Naive thymus-derived CD4-positive, alpha-beta T cell (primary cell): ENCODE measurements at places on chromosomes 6 and 20.

DNA sequence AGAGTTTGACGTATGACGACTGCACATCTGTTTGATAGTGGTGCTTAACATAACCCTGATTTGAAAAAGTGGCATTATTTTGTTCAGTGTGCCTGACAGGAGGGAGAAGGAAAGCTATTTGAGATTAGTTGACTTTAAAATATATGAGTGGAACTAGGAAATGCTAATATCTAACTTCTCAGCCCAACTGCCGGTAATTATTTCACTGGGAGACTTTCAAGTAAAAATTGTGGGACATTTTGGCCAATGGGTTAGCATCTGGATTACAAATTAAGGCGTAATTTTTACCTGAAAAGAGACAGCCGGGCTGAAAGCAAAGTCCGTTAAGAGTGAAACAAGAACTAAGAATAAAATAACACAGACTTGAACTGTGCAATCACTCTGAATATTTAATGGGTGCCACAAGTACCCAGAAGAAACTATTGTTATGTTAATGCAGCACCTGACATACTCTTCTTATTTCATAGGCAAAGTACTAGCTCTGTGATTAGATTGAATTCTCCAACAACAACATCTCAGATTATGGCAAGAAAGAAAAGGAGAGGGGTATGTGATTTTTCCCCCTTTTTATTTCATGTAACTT is 2.0 kb downstream of the HEY2 start:
- no peak for DNase-seq
- peaks cover 19% of the 10 kb centered on the region for H3K27me3 ChIP-seq
- H3K36me3 ChIP-seq, result no peaks in the 10 kb centered on the region
- peaks cover 23% of the 10 kb centered on the region for H3K4me1 ChIP-seq

GRCh38 chr20:58146746-58147140 is 81.7 kb downstream of the ANKRD60 start:
- DNase-seq, result no peak
- H3K36me3 ChIP-seq, result no peaks in the 10 kb centered on the region

DNA sequence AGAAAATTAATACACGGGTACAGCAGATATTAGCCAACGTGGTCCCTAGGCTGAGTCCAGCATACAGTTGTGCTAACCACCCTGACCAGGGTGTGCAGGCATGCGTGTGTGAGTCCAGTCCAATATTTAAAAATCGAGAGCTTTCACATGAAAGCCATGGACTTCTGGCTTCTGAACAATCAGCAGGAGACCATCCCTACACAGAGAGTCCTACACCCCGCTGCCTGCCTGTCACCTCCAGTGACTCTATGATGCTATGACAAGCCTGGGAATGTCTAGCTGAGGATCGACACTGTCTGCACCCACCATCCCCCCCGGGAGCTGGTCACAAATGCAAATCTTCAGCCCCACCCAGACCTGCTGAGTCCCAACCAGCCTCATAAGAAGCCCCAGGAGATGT is 7.9 kb downstream of the ACSS1 start:
- no peak for DNase-seq
- no peak overlapping the region for H3K27ac ChIP-seq
- no peaks in the 10 kb centered on the region for H3K27me3 ChIP-seq
- H3K4me1 ChIP-seq, result peaks cover 20% of the 10 kb centered on the region
- H3K36me3 ChIP-seq, result no peaks in the 10 kb centered on the region

GRCh38 chr6:46653439-46654195 is 842 bp downstream of the SLC25A27 start:
- no peak for DNase-seq
- no peaks in the 10 kb centered on the region for H3K27me3 ChIP-seq
- peaks cover 9% of the 10 kb centered on the region for H3K4me1 ChIP-seq
- H3K4me3 ChIP-seq, result peak overlapping the region; percentile 75
- H3K36me3 ChIP-seq, result no peaks in the 10 kb centered on the region
- no peak overlapping the region for H3K27ac ChIP-seq

DNA sequence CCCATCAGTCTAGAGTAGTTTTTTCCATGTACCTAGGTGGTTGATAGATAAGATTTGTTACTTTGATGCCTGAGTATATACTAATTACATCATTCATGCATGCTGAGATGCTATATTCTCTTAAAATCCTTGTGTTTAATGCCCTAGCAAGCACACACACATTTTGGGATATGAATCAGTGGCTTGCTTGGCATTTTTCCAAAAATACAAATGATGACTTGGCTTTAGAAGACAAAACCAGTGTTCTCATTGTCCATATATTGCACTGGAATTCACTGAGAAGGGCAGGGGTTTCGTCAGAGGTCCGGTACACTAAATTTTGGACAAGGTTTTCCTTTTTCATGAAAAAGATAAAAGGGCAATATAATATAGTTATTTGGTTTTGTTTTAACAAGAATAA is 24.9 kb downstream of the GTPBP2 start:
- DNase-seq, result no peak
- H3K27me3 ChIP-seq, result no peaks in the 10 kb centered on the region
- H3K27ac ChIP-seq, result no peak overlapping the region

- H3K4me1 ChIP-seq, result no peaks in the 10 kb centered on the region
- H3K27ac ChIP-seq, result no peak overlapping the region
- H3K4me3 ChIP-seq, result no peak overlapping the region
- H3K36me3 ChIP-seq, result no peaks in the 10 kb centered on the region
- H3K27me3 ChIP-seq, result no peaks in the 10 kb centered on the region
Observed at GRCh38 chr6:150382171-150382570, 13.4 kb downstream of the IYD start.

DNA sequence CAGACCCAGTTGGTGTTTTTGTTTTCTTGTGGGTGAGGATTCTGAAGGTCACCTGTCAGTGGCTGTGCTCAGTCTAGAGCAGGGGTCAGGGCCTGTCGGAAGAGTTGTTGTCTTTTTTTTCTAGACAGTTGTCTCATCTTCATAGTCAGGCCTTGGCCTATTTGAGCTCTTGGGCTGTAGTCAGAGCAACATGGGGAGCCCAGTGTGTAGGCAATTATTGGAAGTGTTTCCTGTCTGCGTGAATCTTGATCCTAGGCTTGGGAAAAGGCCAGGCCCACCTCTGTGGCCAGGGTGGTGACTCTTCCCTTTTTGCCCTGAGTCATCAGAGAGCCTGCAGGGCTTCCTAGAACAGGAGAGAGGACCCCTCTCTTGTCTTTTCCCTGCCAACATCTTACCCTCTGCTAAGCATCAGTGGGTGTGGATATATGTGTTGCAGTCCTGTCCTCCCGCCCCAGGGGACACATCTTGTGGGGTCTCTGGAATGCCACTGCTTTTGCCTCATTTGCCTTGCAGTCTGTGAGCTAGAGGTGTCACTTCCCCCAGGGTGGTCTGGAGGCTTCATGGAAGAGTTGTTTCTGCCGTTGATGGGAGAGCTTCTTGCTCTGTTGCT is 11.4 kb downstream of the TJAP1 start:
- H3K27me3 ChIP-seq, result no peaks in the 10 kb centered on the region
- no peak for DNase-seq
- H3K4me3 ChIP-seq, result no peak overlapping the region
- no peaks in the 10 kb centered on the region for H3K4me1 ChIP-seq
- H3K27ac ChIP-seq, result no peak overlapping the region

DNA sequence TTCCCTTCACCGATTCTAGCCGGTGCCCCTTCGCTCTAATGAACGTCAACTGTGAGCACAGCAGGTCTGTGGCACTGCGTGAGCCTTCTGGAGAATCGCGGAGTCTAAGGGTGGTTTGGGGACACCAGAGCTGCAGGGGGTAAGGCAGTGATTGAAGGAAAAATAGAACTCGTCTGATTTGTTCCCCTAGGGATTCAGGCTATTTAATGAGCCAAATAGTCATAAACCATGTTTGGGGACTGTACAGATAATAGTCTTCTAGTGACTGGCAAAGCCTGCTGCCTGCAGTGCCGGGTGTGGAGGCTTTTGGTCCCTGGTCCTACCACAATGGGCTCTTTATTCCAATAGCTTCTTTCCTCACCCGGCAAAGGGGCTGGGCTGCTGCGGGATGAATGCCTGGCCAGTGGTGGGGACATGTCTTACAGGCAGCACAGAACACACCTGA is 11.1 kb upstream of the NTSR1 start:
- H3K36me3 ChIP-seq, result no peaks in the 10 kb centered on the region
- H3K4me1 ChIP-seq, result no peaks in the 10 kb centered on the region
- H3K4me3 ChIP-seq, result no peak overlapping the region

GRCh38 chr20:31418307-31418706 is 12.3 kb upstream of the DEFB121 start:
- no peaks in the 10 kb centered on the region for H3K36me3 ChIP-seq
- DNase-seq, result no peak
- H3K4me1 ChIP-seq, result no peaks in the 10 kb centered on the region
- no peak overlapping the region for H3K27ac ChIP-seq
- H3K27me3 ChIP-seq, result no peaks in the 10 kb centered on the region

DNA sequence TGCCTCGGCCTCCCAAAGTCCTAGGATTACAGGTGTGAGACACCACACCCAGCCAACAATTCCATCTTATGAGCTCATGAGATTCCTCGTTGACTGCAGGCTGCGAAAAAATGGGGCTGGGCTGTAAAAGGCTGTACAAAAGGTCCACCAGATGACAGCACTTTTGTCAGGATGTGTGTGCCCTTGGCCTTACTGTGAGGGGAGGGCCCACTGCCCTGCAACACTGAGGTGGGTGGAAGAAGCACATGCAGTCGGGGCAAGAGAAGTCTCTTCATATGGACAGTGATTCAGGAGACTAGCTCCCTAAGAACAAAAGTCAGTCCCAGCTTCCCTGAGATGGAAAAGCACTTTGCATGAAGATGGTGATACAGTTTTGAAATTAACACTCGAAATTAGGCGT is 50.5 kb downstream of the KCTD20 start:
- no peak for DNase-seq
- H3K4me1 ChIP-seq, result no peaks in the 10 kb centered on the region
- H3K4me3 ChIP-seq, result no peak overlapping the region
- peak overlapping the region; percentile 51 for H3K27ac ChIP-seq
- peaks cover 29% of the 10 kb centered on the region for H3K36me3 ChIP-seq
- H3K27me3 ChIP-seq, result no peaks in the 10 kb centered on the region

GRCh38 chr20:14830899-14831298 is 493.5 kb upstream of the FLRT3 start:
- no peaks in the 10 kb centered on the region for H3K4me1 ChIP-seq
- no peak overlapping the region for H3K27ac ChIP-seq
- no peak overlapping the region for H3K4me3 ChIP-seq
- no peaks in the 10 kb centered on the region for H3K27me3 ChIP-seq
- no peak for DNase-seq

GRCh38 chr6:56685102-56685733 is 42.5 kb upstream of the DST start:
- H3K27ac ChIP-seq, result no peak overlapping the region
- H3K36me3 ChIP-seq, result no peaks in the 10 kb centered on the region
- no peaks in the 10 kb centered on the region for H3K27me3 ChIP-seq

- H3K27ac ChIP-seq, result no peak overlapping the region
- no peaks in the 10 kb centered on the region for H3K4me1 ChIP-seq
- H3K4me3 ChIP-seq, result no peak overlapping the region
- DNase-seq, result no peak
Observed at GRCh38 chr6:44494011-44494501, 106.5 kb downstream of the CDC5L start.

GRCh38 chr6:131523988-131524673 is 48.9 kb upstream of the ARG1 start:
- H3K27ac ChIP-seq, result no peak overlapping the region
- no peaks in the 10 kb centered on the region for H3K4me1 ChIP-seq
- H3K4me3 ChIP-seq, result no peak overlapping the region
- H3K27me3 ChIP-seq, result no peaks in the 10 kb centered on the region

DNA sequence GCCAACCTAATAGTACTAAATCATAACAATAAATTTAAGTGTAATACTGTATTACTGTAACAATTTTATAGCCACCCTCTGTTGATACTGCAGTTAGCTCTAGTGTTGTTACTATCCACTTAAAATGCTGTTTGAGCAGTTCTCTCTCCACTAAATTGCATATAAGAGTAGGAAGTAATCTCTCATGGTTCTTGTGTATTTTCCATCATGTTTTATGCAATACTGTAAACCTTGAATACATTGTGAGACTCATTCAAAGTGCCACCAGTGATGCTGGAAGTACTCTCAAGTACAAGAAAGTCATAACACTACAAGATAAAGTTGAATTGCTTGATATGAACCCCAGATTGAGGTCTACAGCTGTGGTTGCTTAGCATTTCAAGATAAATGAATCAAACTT is 65.5 kb downstream of the WASF1 start:
- no peak for DNase-seq
- H3K4me1 ChIP-seq, result no peaks in the 10 kb centered on the region
- no peaks in the 10 kb centered on the region for H3K27me3 ChIP-seq
- H3K27ac ChIP-seq, result no peak overlapping the region
- H3K36me3 ChIP-seq, result no peaks in the 10 kb centered on the region
- H3K4me3 ChIP-seq, result no peak overlapping the region

- no peak overlapping the region for H3K27ac ChIP-seq
- H3K4me1 ChIP-seq, result no peaks in the 10 kb centered on the region
- H3K4me3 ChIP-seq, result no peak overlapping the region
Observed at GRCh38 chr6:140398076-140398475, 1023.6 kb upstream of the CITED2 start.

- no peaks in the 10 kb centered on the region for H3K27me3 ChIP-seq
- no peak overlapping the region for H3K4me3 ChIP-seq
- H3K4me1 ChIP-seq, result no peaks in the 10 kb centered on the region
- no peak for DNase-seq
Observed at GRCh38 chr6:35081426-35081851, 59.7 kb downstream of the TCP11 start.

DNA sequence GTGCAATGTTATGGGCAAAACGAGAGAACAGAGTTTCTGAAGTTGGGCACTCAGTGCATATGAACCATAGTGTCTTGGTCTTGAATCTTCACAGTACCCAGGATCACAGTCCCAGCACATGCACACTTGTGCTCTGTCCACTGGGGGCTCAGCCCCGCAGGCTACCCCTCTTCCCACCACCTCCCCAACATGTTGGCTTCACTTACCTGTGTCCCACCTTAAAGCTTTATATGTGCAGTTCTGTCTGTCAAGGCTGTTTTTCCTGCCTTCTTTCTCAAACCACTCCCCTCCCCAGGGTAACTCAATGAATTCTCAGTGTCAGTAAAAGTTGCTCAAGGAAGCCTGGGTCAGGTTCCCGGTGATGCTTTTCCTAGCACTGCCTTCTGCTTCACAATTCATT is 129.9 kb downstream of the DOK5 start:
- no peaks in the 10 kb centered on the region for H3K4me1 ChIP-seq
- no peak overlapping the region for H3K27ac ChIP-seq
- no peaks in the 10 kb centered on the region for H3K36me3 ChIP-seq
- no peak for DNase-seq
- H3K4me3 ChIP-seq, result no peak overlapping the region

DNA sequence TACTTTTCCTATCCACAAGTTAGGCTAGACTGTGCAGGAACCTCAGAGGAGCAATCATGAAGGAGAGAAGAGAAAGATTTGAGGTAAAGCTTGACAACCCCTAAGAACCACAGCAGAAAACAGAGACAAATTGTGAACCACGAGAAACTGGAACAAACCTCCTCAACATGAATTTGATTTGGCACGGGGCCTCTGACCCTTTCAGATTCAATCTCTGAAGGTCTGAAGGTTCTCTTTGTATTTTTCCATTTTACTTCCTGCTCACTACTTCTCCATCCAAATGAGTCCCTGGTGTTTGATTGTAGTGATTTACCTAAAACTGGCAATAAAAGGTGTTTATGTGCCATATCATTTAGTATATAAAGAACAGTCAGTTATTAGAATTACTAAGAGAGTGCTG is 126.1 kb upstream of the STXBP5 start:
- no peaks in the 10 kb centered on the region for H3K27me3 ChIP-seq
- H3K36me3 ChIP-seq, result no peaks in the 10 kb centered on the region
- DNase-seq, result no peak
- no peaks in the 10 kb centered on the region for H3K4me1 ChIP-seq
- H3K27ac ChIP-seq, result no peak overlapping the region
- H3K4me3 ChIP-seq, result no peak overlapping the region
